Right ventricle myocardium inferior (tissue), 1 donor: ENCODE measurements at places on chromosomes 2 and 18. TPM values are rescaled to one million over a fixed set of nuclear protein-coding genes. Genes with fewer than 3 reads are reported as not detected.
A peak's percentile ranks its signal among the peaks of the same experiment; 100 is the strongest.

DNA sequence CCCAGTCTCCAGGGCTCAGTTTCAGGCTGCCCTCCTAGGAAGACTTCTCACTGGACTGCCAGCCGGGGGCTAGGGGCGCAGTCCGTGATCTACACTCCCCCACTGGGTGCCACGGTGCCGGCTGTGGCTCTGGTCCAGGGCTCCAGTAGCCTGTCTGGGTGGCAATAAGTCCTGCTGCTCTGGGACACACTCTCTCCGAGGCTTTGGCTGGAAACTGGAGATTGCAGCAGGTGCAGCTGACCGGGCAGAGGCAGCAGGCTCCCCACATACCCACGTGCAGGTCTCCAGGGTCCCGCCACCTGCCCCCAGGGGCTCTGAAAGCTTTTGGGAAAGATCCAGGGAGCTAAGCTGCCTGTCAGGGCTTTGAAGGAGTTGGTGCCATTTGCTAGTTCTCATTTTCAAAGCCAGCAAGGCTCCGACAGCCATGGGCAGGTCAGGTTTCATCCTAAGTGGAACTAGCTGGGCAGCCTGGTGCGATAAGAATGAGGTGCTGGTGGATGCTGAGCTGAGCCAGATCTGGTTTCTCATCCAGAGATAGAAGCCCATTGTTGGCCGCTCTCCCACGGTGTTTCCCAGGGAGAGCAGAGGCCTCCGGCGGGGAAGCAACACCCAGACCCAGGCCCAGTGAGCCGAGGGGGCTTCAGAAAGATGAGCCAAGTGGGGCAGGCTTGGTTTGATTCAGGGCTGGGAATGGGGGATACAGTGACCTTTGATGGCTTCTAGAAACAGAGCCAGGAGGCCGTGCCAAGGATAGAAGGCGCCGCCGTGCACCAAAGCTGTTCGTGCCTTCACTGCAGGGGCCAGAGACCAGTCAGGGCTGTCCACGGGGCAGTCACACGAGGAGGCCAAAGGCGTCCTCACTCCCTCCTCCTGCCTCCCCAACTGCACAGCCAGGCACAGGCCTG lies 141.7 kb upstream of the GPC1 start:
- DNase-seq = no peak

GRCh38 chr2:147777394-147777793 lies 67.4 kb upstream of the ACVR2A start:
- no peak for DNase-seq

- DNase-seq = no peak
Measured at GRCh38 chr18:49094979-49095632, 144.3 kb upstream of the SMAD7 start.

DNA sequence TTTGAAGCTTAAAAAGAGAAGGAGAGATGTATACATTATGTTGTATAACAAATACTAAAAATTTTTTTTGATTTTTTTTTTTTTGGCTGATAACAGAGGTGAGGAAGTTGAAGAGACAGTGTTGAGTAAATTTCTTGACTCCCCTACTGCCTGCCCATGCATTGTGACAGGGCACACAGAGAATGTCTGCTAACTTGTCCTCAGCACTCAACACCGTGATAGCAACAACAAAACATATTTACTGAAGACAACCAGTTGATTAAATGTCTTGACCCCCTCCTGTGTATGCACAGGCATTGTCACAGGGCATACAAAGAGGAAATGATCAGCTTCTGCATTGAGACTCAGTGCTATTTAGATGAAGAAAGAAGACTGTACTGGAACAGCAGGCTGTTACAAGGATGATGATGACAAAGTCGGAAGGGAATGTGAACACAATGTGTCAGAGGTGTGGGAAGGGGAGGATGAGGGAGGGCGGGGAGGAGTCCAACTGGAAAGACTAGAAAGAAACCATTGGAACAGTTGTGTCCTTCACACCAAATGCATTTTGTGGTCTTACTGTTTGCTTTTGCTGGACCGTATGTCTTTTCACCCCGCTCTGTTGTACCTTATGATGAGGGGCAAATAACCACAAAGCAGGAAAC lies 89.5 kb downstream of the CERS6 start:
- no peak for DNase-seq

DNA sequence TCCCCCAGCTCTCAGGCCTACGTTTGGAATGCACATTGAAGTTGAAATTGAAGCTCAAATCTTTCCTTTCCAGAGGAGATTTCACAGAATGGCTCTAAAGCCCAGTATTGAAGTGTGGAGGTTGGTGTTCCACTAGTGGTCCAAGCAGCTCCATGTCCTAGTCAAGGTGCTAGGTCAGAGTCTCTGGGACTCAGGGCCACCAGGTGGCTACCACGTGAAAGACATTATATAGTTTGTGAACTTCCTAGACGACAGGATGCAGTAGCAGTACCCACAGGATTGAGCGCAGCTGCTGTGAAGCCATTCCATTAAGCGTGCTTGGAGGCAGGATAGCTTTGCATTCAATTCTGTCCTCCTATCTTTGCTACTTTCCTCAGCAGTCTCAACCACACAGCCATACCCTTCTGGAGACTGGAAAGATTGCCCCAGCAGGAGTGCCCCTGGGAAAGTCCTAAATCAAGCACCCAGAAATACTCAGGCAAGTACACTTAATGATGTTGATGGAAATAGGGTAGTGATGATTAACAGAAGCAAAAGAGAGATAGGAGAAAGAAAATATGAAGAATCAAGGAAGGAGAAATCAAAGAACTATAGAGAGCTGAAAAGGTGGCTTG lies 4.7 kb upstream of the TGFA start:
- DNase-seq = no peak

DNA sequence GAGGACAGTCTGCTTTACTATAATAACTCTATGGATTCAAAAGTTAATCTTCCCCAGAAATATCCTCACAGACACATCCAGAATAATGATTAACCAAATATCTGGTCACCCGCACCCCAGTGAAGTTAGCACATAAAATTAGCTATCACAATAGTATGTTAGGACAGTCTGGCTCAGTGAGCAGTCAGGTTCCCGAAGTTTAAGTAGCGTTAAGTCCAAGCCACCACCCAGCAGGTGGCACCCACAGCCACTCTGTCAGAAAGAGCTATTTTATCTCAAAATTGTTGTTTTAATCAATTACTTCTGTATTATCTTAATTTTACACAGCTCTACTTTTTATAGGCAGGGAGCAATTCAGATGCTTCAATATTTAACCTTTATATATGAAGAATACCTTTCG lies 537.5 kb downstream of the MBD2 start:
- no peak for DNase-seq

DNA sequence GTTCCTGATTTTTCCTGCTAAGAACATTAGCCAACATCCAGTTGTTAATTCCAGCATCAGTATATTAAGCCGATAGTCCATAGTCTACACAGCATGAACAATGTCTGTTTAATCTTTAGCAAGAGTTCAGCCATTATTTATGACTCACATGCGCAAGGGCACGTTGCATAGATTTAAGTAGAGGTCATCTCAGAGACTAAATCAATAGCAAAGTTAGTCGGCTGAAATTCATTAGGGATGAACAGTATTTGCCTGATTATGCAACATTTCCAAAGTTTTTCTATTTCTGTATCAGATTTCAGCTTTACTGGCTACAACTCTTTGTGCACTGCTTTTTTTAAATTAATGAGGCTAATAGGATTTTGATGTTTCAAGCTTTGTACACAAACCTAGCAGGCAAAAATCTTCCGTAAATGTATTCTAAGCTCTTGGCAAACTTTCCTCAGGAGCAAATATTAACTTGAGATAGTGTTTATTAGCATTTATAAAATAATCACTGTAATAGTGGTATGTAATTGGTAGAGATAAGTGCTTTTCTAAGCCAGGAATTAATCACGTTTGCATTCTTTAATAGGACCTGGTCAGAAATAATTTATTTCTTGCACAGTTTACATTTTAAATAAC lies 578.7 kb upstream of the ID2 start:
- no peak for DNase-seq

DNA sequence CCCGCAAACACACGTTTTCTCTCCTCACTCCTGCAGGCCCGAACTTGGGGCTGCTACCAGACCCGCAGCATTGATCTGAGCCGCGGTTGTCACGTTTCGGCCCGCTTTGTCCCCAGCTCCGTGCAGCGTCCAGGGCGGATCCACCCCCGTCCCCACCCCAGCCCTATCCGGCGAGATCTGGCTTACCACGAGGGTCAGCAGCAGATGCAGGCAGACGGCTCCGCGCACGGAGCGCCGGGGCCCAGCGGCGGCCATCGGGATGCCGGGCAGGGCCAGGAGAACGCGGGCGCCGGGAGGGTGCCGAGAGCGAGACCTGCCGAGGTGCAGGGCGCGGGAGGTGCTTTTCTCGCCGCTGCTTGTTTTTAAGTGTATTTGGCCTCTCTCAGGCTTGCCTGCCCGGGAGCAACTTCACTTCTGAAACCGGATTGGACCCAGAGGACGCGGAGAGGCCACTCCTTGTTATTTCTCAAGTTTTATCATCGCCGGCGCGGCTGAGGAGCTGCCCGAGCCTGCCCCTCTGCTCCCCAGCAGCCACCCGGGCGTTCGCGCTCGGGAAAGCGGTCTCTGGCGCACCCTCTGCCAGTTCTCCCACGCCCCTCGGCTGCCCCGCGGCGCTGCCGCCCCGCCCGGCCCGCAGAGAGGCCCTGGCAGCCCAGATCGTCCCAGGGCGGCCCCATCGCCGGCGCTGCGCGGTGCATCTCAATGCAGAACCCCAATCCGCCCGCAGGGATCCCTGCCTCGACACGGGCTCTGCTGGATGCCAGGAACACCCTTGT lies at the start of gene DSC3:
TSS of gene DSC3 (minus strand) at position 337 of the 776 bp plus-strand sequence. CDS start at position 255, 82 bp downstream.
- peak; percentile 35 for DNase-seq

- DNase-seq = no peak
Measured at GRCh38 chr2:156423674-156424282, 12.4 kb upstream of the GPD2 start.

DNA sequence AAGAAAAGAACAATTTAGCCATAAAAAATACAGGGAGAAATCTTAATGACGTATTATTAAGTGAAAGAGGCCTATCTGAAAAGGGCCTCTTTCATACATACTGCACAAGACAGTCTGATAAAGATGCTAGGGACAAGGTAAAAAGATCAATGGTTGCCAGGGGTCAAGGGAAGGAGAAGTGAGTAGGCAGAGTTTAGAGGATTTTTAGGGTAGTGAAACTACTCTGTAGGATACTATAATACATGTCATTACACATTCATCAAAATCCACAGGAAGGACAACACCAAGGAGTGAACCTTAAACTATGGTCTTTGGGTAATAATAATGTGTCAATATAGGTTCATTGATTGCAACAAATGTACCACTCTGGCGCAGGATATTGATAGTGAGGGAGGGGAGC lies 289.3 kb downstream of the FSIP2 start:
- no peak for DNase-seq

- no peak for DNase-seq
Measured at GRCh38 chr2:73651591-73652230, 9.5 kb upstream of the NAT8 start.

DNA sequence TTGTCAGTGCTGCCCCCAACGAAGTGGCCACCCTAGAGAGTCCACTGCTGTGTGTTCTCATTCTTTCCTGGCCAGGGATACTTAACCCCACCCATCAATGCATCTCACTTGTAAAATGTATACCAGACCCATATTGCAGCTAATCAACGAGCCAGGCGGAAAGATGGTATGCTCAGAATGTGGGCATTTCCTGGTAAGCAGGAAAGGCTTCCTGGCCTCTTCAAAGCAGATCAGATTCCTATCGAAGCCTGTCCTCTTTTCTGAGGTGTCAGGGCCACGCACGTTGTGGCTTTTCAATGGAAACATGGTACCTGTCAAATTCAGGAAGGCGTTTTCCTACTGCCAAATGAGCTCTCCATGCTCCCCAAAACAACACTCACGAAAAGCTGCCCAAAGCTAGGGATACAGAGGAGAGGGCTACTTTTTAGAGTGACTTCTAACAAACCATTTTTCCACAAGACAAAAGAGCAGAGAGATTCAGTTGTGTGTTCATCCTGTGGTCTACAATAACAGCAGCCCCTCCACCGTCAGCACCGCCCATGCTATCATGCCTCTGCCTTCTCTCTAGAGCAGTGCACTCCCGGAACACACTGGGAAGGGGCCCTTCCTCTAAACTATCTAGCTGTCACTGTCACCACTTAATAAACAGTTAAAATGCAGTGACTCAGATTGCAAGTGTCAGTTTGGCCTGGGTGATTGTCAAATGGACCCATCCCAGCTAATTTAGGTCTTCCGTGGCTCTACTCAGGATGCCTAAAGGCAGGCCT lies 535.1 kb downstream of the RNF144A start:
- DNase-seq = no peak

DNA sequence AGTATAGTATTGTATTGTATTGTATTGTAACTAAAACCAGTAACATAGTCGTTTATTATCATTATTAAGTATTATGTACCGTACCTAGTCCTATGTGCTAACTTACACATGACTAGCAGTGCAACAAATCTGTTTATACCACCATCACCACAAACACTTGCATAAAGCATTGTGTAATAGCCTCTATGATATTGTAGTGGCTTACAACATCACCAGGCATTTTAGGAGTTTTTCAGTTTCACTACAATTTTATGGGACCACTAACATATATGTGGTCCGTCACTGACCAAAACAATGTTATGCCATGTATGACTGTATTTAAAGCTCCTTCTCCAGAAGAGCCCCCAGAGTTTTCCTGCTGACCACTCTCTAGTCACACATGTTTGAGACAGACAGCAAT lies 306.2 kb downstream of the SETBP1 start:
- no peak for DNase-seq

The EPG5 gene
- total RNA-seq = 18.2 TPM

The GLI2 gene
- 2.2 TPM for total RNA-seq

The HOXD10 gene
- total RNA-seq = not detected

The ANTXR1 gene
- 31.9 TPM for total RNA-seq
